CD4-positive, alpha-beta T cell treated with Interleukin-2 at 100 ng/mL for 4 hours (primary cell): ENCODE measurements at places on chromosomes 2 and 18.
A peak's percentile ranks its signal among the peaks of the same experiment; 100 is the strongest.

DNA sequence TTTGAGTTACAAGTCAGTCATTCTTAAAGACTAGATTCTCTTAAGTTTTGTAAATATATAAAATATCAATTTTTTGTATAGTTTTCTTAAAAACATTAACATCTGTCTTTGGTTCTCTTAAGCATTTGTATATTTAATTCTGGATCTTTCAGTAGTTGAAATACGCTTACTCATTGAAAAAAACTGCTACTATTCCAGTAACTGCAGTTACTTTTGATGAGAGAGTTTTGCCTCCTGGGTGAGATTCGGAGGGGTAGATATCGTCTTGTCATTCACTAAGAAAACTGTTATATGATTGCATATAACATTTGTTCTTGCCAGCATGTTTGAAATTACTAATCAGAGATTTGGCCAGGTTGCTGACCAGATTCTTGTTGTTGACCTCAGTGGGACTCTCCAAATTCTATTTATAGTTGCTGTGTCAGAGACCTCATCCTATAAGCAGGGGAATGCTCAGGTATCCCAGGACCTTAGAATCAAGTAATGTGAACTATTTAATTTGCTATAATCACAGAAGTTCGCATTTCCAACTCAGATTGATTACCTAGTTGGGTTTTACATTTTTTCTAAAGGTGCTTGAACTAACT, 7.9 kb downstream of the AGPS start:
- no peak for DNase-seq

- no peak for DNase-seq
Measured at GRCh38 chr2:152456262-152456661, 121.3 kb downstream of the FMNL2 start.

DNA sequence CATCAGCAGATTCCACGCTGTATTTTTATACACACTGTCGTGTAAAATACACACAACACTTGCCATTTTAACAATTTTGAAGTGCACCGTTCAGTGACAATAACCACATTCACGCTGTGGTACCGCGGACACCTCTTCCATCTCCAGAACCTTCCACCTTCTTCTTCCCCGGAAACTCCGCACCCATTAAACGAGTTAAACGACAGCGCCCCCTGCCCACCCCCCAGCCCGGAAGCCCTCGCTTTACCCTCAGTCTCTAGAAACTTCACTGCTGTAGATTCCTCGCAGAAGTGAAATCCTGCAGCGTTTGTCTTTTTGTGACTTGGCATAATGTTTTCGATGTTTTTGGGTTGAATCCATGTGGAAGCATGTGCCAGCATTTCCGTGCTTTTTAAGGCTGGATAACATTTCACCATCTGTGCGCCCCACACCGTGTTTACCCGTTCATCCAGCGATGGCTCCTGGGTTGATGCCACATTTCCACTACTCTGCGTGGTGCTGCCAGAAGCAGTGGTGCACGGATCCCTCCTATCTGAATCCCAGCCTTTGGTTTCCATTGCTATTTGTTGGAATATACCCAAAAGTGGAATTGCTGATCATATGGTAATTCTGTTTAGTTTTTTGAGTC, 32.0 kb upstream of the TMEM18 start:
- DNase-seq = no peak

- peak; percentile 1 for DNase-seq
Measured at GRCh38 chr2:61044636-61045035, 21.0 kb upstream of the SANBR start.

DNA sequence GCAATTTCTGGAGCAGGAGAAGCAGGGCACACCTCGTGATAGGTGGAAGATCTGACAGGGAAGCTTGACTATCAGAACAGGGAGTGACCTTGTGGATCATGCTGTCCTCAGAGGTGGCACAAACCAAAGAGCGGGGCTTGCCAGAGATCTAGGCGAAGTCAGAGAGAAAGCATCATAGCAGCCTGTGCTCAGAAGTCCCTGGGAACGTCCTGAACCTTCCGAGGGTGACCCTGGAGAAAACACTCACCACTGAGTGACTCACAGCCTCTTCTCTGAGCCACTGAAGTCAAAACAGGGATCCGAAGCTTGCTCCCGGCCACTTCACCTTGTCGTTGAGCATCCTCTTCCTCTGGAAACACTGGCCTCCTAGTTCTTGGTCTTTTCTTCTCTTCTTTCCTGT, 56.7 kb downstream of the IL1R2 start:
- DNase-seq = no peak

DNA sequence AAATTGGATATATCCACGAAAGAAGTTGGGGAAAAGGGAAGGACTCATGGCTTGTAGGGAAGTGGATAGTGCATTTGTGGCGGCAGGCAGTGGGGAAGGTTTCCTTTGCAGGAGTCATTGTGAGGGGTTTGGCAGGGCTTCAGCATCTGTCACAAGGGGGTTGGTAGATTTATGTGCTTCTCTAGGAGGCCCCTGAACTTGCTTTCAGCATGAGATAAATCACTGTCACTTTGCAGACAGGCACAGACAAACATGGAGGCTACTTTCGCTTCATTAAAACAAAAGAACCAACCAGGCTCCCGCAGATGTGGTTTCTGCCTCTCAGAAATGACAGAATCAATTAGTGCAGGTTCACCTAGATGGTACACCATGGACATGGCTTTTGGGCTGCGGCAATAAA, 340.7 kb downstream of the TGIF1 start:
- DNase-seq = no peak

- DNase-seq = no peak
Measured at GRCh38 chr18:25935356-25935755, 155.1 kb downstream of the SS18 start.

DNA sequence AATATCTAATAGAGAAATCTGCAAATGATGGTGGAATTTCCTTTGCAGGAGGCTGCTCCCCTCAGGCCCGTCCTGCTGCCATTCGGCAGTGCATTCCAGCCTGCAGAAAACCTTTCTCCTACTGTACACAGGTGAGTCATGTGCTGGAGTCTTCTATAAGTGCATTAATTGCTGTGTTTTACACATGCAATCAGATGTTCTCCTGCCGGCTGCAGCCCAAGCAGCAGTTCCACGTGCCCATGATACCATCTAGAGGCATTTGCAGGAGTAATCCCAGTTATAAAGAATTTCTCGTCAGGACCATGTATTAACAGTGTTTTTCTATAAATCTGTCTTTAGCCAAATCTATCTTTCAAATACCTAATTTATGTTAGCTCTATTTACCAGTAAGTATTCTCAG, 304.7 kb upstream of the HNMT start:
- DNase-seq = no peak

- DNase-seq = no peak
Measured at GRCh38 chr2:51344886-51345285, 313.0 kb upstream of the NRXN1 start.

- peak; percentile 26 for DNase-seq
Measured at GRCh38 chr2:234373060-234373459, 123.8 kb downstream of the ARL4C start.

DNA sequence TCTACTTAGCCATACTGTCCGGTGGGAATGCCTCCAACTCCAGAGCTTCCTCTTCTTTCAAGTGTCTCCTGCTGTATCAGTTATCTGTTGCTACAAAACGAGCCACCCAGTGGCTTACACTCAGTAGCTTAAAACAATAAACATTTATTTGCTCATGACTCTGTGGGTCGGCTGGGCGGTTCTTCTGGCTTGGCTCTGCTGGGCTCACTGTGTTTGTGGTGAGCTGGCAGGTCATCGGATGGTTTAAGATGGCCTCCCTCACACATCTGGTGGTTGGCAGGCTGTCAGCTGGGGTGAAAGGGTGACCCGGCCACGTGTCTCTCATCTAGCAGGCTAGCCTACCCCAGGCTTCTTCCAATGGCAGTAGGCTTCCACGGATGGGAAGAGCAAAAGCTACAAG, 122.4 kb upstream of the SLC1A4 start:
- no peak for DNase-seq

GRCh38 chr2:43228321-43228751, 1.9 kb upstream of the ZFP36L2 start:
- no peak for DNase-seq

GRCh38 chr2:168529900-168530561, 74.0 kb downstream of the CERS6 start:
- DNase-seq = no peak

- no peak for DNase-seq
Measured at GRCh38 chr2:159584796-159585195, 31.6 kb downstream of the BAZ2B start.

DNA sequence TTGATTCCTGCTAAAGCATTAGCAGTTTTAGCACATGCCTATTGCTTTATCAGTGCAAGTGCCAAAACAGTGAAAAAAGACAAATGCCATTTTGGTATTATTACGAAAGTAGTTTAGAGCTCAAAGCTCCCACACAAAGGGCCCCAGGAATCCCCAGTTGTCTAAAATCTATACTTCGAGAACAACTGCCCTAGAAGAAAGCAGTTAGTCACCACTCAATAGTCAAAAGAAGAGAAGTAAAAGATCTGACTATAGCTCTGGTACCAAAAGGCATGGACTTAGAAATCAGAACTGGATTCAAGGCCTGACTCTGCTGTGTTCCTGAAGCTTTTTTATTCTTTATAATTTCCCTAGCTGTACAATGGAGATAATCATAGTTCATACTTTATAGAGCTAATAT, 21.8 kb downstream of the SCN3A start:
- DNase-seq = no peak

DNA sequence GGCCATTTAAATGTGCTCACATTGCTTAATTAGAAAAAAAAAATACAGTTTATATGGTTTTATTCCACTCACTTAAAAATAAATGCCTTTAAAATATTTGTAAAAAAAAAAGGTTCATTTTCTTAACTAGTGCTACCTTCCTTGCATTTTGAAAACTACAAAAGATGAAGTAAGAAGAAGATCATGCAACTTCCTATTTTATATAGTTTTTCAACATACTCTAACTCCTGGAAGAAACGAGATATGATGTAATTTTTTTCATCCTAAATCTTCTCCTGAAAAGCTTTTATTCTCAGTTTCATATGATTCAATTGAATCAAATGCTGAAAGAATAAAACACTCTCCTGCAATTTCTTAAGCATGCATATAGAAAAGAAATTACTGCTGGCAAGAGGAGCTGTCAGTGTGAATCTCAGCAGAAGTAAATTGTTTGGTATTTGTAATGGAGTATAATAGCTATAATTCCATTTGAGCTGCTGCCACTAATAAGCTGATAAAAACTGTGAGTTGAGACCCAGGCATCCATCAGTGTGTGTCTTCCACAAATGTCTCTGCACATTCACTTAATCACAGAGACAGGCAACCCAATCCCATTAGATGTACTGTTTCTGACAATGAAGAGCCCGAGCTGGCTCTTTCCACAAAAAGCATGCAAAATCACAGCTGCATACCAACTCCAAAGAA, 3.7 kb downstream of the FTCDNL1 start:
- no peak for DNase-seq

GRCh38 chr2:55038428-55038827, 11.8 kb downstream of the RTN4 start:
- DNase-seq = no peak

DNA sequence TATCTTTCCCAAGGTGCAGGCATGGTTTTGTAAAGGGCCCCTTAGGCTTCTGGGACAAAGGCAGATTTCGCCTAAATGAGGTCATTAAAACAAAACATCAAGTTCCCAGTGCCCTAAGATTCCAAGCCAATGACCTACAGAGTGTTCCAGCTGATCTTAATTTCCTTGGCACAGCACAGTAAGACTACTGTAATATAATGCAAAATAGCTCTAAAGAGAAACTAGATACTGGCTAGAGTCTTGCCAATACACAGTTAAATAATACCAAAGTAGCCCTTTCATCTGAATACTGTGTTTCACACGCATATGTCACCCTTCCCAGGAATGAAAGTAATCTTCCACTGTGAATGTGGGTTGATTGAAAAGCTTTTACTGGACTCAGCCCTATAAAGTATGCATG, 14.7 kb downstream of the GRB14 start:
- DNase-seq = no peak

DNA sequence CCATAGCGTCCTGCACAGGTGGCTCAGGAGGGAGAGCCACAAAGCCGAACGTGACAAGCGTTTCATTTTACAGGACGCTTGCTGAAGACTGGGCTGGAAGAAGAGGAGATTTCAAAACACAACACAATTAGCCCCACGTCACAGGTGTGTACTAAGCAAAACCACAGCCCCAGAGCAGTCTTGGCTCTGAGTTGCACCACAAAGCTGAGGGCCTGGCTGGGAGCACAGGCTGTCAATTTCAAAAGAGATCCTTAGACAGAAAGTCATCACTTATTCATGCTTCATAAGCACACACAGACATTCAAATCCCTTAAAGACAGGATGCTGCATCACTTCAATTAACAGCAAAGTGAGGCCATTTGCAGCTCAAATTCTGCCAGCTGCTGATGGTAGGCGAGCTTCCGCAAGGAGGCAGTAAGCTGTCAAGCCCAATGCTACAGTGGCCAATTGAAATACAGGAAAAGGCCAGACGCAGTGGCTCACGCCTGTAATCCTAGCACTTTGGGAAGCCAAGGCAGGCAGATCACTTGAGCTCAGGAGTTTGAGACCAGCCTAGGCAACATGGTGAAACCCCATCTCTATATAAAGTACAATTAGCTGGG, 79.6 kb downstream of the SKA1 start:
- DNase-seq = no peak

GRCh38 chr18:20971886-20972267, 139.7 kb downstream of the ROCK1 start:
- DNase-seq = peak; percentile 9

GRCh38 chr2:179262077-179262660, 2.5 kb downstream of the SESTD1 start:
- no peak for DNase-seq

GRCh38 chr2:237627441-237628246, at the start of gene LRRFIP1:
LRRFIP1 (plus strand) TSS chr2:237627587; CDS start chr2:237627645, 58 bp downstream.
- DNase-seq = no peak

- DNase-seq = no peak
Measured at GRCh38 chr2:150480241-150480640, 7.2 kb downstream of the RND3 start.

GRCh38 chr18:3037423-3037915, 24.5 kb upstream of the LPIN2 start:
- peak; percentile 40 for DNase-seq

- DNase-seq = no peak
Measured at GRCh38 chr2:120418174-120418787, 72.3 kb downstream of the INHBB start.

DNA sequence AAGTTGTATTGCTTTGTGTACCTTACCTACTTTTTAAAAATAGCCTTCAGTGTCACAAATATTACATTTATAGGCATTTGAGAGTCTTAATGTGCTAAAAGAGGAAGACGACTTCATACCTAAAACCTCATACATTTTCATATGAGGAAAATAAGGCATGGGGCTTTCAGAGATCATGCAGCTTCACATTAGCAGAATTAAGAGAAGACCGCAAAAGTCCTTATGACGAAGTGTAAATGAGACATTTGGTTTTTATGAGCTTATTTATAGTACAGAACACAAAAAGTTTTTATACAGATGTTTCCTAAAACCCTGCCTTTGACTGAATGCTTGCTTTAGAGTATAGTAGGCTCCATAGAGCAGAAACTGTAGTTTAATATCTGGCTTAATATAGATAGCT, 10.1 kb upstream of the CCDC138 start:
- no peak for DNase-seq

DNA sequence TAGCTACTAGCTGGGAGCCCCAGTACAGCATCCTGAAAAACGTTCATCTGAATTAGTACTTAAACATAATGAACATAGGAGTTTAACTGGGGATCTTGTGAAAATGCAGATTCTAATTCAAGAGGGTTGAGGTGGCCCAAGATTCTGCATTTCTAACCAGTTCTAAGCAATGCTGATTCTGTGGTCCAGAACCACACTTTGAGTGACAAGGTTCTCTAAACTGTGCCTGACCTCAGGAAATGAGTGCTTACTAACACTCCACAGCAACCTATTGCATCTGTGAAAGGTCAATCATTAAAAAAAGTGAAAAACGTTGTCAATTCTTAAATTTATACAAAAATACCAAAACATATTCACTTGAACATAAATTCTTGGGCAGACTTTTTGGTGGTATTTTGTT, 157.1 kb upstream of the ZFP36L2 start:
- DNase-seq = no peak
